Left renal cortex interstitium (tissue), 4 donors: ENCODE measurements at places on chromosomes 4 and X.

- DNase-seq = no peak
These were observed 1273.0 kb downstream of the RAPGEF2 start for GRCh38 chr4:160375772-160376452.

GRCh38 chr4:138334346-138335016, 92.3 kb upstream of the SLC7A11 start:
- no peak for DNase-seq

DNA sequence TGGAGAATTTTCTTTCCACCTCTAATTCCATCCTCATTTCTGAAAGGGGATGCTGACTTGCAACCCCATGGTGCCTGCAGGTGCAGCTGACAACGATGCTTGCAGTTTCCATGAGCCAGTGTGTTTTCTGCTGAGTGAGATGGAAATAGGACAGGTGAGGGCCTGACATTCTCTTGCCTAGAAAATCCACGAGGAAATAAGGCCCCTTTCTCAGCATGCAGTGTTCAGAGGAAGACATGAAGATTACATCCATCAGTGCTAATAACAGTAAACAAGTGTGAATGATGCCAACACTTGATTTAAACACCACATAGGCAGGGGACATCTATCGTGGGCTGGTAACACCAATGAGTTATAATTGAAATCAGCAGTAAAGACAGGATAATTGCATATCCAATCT, 237.3 kb downstream of the NLGN4X start:
- DNase-seq = no peak

GRCh38 chr4:20251031-20251795, 492 bp upstream of the SLIT2 start:
- DNase-seq = no peak

DNA sequence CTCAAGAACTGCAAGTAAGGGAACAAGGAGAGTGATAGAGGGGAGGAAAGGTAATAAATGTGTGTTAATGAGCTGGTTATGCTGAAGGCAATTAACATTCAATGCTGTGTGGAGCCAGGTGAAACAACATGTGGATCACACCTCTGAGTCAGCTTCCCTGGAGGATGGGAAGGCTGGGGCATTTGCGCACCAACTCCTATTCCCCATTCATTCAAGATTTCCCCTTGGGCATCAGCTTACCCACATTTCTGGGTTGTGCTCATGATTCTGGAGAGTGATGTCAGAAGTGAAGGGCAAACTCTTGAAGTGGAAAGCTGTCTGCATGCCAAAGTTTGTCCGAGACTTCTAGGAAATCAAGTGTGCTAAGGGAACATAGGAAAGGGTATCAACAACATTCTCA, 461.4 kb downstream of the MID1IP1 start:
- no peak for DNase-seq

- DNase-seq = no peak
These were observed 6.8 kb upstream of the ODAPH start for GRCh38 chr4:75549019-75549418.

DNA sequence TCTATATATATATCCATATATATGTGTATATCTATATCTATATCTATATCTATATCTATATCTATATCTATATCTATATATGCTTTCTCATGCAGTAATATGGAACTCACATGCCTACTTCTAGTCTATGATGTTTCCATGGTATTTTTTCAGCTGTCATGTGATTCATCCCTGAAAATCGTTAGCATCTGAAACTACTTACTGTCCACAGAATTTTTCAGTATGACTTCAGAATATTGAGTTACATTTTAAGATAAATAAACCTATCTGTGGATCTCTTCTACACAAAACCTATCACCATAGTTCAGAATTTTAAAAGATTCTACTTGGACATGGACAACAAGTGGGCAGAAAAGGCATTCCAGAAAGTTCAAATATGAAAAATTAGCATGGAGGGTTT, 855.1 kb upstream of the INTU start:
- DNase-seq = no peak
